ELR (cell line): ENCODE measurements at places on chromosomes 6 and 20.

DNA sequence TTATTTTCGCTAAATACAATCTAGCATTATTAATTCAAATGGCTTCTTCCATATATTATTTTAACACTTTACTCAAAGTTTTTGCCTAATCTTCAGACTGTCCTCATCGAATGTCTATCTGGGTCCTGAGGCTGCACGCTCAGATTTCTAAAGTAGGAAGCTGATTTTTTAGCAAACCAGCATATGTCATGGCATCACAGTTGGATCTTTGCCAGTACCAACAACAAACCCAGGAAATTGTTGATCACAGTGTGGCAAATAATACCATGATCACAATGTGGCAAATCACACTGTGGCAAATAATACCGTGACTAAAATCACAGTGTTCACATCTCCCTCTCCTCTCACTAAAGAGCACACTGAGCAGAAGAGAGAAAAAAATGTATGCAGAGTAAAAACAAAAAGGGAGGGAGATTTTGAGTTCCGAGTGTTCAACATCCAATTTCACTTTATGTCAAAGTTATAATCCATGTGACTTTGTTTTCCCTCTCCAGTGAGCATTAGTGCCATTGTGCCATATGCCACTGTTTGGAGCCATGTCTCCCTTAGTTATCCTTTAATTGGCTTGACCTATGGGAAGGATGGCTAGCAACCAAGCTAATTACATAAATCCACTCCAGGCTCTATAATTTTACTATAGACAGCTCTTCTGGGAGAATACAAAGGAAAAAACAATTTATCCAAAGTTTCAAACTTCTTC, 1059.6 kb downstream of the HACE1 start:
- DNase-seq, result no peak

DNA sequence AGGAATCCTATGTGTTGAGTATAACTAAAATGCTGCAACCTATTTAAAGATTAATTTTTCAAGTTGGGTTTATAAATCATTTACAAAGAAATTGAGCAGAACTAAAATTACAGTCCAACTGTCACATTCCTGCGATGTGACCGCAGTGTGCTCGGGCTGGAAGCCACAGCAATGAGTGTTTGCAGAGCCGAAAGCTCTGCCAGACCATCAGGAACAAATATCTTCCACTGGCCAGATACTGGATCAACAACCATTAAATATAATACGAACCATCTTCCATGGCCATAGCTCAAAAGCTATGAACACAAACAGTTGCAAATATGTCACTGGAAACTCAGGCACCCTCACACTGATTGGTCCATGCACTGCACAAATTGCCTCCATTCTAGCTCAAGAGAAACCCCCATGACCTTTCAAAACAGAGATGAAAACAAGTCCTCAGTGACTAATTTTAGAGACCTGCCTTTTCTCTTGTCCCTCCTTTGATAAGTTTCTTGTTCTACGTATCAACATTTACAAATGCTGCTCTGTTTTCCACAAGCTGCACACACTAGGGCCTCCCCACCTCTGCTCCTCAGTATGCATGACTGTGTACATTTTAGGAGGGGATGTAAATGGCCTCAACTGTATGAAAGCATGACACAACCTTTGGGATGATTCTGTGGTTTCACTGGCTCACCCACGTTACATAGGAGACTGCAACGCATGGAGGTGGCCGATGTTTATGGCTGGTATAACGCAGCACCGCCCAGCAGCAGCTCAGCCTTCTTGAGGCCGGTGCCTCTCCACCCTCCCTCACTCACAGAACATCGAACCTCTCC, 171.7 kb downstream of the WDR27 start:
- DNase-seq, result peak; percentile 66

DNA sequence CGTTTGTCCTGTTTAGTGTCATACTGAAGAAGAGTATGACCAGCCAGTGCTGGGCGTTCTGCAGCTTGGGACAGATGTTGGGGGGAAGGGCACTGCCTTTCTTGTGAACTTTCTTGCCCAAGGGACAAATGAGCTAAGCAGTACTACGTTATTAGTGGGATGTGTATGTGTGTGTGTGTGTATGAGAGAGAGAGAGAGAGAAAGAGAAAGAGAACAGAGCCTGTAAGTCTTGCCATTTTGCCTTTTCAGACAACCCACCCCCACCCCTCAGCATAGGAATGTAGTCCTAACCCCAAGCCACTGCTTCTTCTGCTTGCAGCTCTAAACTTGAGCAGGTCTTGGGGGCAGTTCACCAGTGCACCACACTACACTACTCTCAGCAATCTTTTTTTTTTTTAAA, 45.5 kb downstream of the E2F3 start:
- DNase-seq, result no peak

- DNase-seq, result no peak
These were observed 84.7 kb upstream of the SALL4 start for GRCh38 chr20:51886891-51887608.

DNA sequence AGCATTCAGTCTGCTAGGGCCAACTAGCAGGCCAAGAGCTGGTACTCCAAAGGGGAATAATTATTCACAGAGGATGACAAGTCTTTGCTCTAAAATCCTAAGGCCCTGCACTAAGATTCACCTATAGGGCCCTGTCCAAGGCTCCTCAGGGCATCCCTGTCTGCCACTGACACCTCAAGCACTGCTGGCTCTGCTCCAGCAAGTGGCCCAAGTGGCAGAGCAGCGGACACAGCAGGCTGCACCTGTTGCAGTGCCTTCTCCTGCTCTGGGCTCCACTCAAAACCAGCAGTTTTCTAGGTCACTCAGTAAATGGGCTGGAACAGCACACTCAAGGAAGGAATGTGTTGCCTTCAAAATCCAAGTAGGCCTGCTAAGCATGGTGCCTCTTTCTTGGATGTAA, 36.4 kb upstream of the SMOC2 start:
- no peak for DNase-seq

- DNase-seq, result peak; percentile 69
These were observed 530.8 kb downstream of the BCKDHB start for GRCh38 chr6:80637312-80637711.

DNA sequence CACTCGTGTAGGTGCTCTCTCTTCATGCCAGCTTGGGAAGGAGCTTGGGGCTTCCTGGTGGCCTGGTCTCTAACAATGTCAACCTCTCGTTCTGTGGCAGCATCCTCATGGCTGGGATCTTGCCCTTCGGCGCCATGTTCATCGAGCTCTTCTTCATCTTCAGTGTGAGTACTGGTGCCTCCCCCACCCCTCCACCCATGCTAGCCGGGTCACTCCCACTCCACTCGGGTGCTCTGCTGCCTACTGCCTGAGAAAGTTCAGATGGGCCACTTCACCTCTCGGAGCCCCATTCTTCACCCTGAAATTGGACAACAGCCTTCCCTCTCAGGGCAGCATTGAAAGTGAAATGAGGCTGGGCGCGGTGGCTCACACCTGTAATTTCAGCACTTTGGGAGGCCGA, 48.8 kb downstream of the TM9SF4 start:
- no peak for DNase-seq

DNA sequence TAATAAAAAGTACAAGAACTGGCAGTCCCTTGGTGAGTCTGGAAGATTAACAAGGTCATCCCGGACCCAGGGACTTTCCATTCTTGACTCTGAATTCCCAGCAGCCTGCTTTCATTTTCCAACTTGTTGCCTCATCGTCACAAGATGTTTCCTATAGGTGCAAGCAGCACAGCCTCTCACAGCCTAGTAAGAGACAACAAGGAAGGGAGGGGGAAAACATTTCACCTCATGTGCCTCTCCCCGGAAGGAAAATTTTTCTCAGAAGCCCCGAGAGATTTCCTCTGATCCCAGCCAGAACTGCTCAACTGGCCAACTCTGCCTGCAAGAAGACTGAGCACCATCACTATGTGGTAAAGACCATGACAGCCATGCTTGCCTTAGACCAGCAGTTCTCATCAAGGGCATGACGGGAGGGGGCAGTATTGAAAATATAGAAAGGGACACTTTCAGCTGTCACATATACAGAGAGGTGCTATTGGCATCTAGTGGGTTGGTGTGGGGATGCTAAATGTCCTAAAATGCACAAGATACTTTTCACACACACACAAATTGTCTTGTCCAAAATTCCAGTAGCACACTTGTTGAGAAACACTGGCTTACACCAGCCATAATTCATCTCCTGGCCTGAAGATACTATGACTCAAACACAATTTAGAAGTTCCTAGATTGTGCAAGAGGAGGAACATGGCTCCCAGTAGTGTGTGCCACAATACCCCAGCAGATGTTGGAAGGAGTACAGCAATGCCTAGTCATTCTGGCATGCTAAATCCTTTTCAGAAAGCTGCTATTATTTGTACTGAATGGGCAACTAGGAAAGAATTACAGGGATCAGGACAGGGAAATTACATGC, 10.8 kb upstream of the WTAP start:
- DNase-seq, result peak; percentile 89

GRCh38 chr6:44271406-44271723, 1.1 kb downstream of the TMEM151B start:
- DNase-seq, result no peak

- DNase-seq, result no peak
These were observed 255.1 kb downstream of the CDH26 start for GRCh38 chr20:60213126-60213893.

DNA sequence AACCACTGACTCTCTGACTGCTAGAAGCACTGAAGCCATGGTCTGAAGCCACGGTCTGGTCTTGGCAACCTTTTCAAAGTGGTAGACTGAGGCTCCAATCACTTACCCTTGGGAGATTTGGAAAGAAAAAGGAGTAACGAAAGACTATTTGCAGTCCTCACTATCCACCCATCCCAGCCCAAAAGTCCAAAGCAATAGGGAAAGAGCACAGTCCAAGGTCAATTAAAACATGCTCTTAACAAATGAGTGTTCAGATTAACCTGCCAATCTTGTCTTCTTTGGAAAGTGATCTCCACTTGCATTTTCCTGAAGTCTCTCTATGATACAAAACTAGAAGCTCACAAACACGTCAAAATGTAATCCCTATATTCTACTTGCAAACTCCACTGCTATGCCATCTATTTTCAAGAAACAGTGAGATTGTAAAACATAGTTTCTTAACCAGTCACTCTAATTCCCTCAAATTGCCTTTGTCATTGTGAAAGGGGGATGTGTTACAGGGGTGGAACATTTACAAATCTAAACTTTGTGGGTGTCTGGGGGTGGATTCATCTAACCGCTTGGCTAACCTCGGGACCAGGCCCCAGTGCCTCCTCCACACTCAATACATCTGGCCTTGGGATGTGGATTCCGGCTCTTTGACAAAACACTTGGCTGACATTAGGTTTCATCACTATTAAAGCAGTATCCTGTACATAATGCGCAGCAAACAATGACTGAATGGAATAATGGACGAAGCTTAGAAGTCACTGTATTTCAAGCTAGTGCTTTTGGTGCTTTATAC, 56.4 kb downstream of the B4GALT5 start:
- DNase-seq, result no peak

DNA sequence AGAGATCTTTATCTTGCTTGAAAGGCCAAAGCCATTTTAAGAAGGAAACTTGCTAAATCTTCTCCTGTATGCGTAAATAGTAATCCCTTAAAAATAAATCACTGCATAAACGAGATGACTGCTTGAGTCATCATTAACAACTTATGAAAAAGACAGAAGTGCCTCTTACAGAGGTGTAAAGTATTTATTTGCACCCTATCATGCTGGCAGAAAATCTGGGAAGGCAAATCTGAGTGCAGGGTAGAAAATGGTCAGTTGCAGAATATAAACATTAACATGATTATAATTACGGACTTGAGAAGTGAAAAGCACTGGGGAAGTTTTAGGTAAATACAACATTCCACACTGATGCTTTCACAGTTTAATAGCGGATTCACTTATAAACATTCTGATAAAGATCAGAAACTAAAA, 67.5 kb upstream of the FBXO30 start:
- DNase-seq, result peak; percentile 79
